NCI-H446 (cell line): ENCODE measurements at places on chromosomes 3 and 15.

DNA sequence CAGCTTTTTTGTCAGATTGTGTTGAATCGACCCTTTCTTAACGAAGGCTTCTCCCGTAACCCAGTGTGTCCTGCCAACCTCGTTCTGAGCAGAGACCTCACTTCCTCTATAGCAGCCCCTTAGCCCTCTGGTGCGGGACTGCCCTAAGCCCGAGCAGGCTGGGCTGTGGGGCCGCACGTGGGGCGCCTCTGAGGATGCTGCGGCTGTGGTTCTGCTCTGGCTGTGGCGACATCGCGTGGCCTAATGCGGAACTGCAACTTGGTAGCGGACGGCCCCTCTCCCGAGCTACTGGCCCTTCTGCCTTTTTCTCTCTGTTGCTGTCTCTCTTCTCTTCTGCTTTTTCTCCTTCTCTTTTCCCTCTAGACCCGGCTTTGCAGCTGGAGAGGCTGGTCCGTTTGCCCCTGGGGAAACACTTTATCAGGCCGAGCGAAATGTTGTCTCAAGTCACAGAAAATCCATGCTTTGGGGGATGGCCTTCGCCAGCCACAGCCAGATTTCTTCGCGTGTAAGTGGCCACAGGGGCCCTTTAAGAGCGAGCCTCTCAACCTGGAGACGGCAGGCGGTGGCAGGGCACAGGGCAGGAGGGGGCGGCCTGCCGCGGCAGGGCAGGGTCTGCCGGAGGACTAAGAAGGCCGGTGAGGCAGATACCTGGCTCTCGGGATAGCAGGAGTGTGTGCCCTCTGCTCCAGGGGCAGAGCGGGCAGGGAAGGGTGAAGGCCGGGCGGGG, 19.4 kb upstream of the KIF23 start:
- DNase-seq = peak; percentile 37

GRCh38 chr15:51692154-51692553, 10.9 kb downstream of the SCG3 start:
- no peak for DNase-seq

DNA sequence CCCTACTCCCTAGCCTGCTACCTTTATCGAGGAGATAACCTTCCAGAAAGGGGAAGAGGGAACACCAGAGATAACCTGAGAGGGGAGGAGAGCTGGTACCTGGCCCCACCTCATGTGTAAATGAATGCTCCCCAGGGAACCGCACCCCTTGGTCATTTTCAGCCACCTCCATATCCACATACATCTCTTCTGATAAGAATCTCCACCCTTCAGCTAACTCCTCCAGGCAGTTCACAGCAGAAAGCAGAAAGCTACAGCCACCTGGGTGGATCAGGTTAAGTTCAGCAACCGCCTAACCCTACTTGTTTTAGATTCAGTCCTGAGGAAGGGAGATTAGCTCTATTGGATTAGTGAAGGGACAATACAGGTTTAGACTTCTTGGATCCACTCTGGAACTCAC, 38.0 kb upstream of the TIMP4 start:
- DNase-seq = no peak

- DNase-seq = no peak
Observed at GRCh38 chr3:73070675-73071575, 9.5 kb downstream of the EBLN2 start.

- no peak for DNase-seq
Observed at GRCh38 chr3:3633761-3634160, 165.5 kb upstream of the LRRN1 start.

GRCh38 chr3:159144891-159145290, 343.0 kb downstream of the MFSD1 start:
- no peak for DNase-seq

GRCh38 chr3:169278092-169278491, 385.4 kb downstream of the MECOM start:
- DNase-seq = no peak

GRCh38 chr15:90205886-90206285, 4.8 kb downstream of the SEMA4B start:
- DNase-seq = no peak

GRCh38 chr15:38589502-38589901, 24.9 kb upstream of the RASGRP1 start:
- no peak for DNase-seq

- no peak for DNase-seq
Observed at GRCh38 chr3:73623346-73623745, 1.4 kb downstream of the PDZRN3 start.

GRCh38 chr3:134163096-134163495, 87.6 kb downstream of the RYK start:
- no peak for DNase-seq

GRCh38 chr15:71713191-71713809, 97.1 kb upstream of the NR2E3 start:
- no peak for DNase-seq

GRCh38 chr3:194875581-194876402, 190.1 kb downstream of the FAM43A start:
- no peak for DNase-seq

DNA sequence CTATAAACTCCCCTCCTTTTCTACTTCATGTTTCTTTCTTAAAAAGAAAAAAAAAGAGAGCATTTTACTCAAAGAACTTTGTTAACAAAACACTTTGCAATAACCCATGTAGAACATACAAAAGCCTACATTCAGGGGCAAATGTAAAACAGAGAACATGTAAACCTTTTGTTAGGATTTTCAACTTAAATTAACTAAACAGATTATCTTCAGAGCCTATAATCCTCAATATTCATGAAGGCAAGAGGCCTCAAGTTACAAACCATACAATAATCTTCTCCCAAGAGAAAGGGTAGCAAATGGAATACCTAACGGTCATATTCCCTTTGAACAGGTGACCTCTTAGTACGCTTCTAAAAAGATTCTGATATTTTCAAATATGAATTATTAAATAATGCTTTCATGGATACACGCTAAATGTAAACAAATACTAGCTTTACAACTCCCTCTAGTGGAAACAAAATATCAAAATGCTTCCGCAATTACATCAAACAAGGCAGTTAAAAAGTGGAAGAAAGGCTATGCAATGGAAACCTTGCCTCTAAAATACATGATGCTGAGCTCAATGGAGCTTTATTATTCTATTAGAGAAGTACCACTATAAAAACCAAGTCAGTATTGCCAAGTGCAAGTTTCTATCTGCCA, 9.9 kb downstream of the CEP152 start:
- peak; percentile 14 for DNase-seq

DNA sequence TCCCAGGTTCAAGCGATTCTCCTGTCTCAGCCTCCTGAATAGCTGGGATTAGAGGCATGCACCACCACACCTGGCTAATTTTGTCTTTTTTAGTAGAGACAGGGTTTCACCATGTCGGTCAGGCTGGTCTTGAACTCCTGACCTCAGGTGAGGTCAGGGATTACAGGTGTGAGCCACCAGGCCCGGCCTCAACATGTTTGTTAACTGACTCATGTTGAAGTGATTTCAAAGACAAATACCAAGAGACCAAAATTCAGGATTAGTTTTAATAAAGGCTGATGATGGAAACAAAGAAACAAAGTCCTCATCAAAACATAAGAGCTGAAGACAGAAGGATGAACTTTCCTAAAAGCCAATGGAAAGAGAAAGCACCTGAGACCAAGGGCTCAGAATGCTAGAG, 36.5 kb downstream of the SLC12A6 start:
- no peak for DNase-seq

DNA sequence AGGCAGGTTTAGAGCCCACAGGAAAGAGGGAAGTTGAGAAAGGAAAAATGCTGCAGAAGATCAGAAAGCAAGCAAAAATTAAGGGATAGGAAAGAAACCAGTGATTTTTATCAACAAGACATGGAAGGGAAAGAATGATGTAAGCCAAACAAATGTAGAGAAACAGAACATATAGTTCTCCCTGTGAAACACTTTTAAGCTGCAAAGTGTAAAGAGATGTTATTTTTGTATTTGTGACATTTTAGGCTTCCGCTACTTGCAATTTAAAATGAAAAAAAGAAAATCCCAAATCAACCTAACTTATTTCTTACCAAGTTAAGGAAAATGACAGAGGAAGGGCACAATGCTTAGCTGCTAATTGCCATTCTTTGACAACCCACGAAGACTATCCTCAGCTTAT, 111.6 kb downstream of the PDCD6IP start:
- no peak for DNase-seq

- no peak for DNase-seq
Observed at GRCh38 chr3:180808823-180809575, 103.5 kb upstream of the FXR1 start.

- DNase-seq = no peak
Observed at GRCh38 chr3:109831403-109831802, 494.1 kb upstream of the DPPA4 start.

DNA sequence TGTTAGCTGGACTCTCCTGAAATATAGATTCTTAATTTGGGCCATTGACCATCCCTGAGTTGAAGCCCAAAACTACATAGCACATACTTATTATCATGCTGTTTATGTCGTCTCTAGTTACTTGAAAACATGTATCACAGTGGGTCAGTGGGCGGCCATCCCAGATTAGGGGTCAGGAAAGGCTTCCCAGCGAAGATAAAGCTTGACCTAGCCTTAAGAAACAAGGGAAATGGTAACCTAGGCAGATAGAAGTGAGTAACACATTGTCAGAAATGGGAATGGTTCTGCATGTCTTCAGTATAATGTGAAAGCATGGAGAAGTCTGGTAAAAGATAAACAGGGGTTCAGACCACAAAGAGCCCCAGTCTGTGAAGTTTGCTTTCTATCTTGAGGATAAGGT, 124.7 kb downstream of the C3orf70 start:
- no peak for DNase-seq

- no peak for DNase-seq
Observed at GRCh38 chr15:81959196-81959595, 86.6 kb downstream of the MEX3B start.

- DNase-seq = no peak
Observed at GRCh38 chr3:48464713-48465221, 18.2 kb downstream of the ATRIP start.

DNA sequence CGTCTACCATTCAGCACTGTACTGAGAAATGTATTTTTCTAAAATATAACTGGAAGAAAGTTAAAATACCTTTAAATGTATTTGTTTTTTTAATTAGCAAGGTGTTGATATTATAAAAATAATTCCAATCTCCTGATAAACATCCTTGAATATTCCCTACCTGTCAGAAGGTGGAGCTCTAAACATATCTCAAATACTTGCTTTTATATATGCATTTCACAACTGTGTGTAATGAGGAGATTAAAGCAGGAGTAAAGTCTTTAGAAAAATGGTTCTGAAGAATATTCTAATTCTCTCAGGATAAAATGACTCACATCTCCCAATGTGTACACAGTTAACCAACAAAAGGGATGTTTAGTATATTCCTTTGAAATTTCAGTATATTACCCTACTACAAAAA, 422.7 kb downstream of the PLCL2 start:
- DNase-seq = no peak

DNA sequence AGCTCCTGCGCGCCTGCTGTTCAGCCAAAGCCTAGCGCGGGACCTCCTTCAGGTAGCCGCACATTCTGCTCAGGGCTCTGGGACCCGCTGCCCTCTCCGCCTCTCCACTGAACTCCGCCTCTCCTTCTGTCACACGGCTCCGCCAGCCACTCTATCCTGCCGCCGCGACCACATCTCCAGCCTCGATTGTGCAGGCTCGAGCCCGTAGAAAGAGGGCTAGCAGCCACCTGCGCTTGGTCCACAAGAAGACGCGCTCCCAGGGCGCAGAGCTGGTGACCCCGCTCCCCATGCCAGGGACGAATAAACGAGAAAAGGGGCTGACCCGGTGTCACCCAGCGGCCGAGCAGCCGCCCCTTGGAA, 1.1 kb upstream of the VIPR1 start:
- DNase-seq = no peak

DNA sequence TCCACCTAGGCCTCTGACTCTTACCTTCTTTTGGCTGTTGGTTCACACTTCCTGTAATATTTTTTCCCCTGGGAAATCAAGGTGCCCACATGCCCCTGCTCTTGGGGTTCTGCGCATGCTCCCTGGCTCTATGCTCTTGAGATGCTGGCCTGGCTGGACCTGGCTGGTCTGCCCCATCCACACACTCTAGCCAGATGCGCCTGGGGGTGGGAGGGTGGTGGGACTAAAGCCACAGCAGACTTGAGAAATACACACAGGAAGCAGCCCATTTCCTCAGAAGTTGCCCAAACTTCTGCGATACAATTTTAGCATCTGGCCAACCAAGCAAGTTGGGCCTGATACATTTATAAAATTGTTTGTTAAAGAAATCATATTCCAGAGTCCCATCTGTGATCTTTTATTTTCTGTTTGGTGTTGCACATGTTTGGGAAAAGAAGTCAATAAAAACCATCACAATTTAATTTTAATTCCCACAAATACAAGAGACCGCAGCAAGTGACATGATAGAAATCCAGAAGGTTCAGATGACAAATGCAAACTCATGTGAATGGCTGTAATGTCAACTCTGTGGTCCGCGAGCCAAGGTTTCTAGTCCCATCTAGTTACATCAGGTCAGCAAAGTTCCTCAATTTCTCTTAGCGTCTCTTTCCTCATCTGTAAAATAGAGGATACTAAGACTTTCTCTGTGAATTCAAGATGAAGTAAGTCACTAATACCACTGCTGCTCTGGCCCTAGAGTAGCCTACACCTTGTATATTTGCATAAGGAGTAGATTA, 55.9 kb upstream of the MEF2A start:
- no peak for DNase-seq

GRCh38 chr3:194632809-194633348, 340 bp downstream of the TMEM44 start:
- DNase-seq = peak; percentile 41

- DNase-seq = no peak
Observed at GRCh38 chr3:12961007-12961696, 112.1 kb downstream of the IQSEC1 start.

DNA sequence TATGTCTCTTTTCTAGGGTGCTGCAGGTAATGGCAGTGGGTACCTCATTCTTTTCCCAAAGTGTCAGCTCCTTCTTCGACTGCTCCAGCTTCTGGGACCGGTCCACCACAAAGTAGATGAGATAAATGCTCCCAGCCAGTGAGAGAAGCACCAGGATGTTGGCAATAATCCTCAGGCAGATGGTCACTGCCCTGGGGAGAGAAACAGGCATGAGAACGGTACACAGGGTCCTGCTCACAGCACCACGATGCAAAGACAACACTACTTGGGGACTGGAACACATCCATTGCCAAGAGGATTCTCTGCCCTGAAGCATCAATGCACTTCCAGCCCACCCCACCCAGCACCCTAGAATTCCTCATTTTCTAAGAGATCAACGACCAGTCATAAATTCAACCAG, 22.4 kb downstream of the TMC3 start:
- peak; percentile 59 for DNase-seq

DNA sequence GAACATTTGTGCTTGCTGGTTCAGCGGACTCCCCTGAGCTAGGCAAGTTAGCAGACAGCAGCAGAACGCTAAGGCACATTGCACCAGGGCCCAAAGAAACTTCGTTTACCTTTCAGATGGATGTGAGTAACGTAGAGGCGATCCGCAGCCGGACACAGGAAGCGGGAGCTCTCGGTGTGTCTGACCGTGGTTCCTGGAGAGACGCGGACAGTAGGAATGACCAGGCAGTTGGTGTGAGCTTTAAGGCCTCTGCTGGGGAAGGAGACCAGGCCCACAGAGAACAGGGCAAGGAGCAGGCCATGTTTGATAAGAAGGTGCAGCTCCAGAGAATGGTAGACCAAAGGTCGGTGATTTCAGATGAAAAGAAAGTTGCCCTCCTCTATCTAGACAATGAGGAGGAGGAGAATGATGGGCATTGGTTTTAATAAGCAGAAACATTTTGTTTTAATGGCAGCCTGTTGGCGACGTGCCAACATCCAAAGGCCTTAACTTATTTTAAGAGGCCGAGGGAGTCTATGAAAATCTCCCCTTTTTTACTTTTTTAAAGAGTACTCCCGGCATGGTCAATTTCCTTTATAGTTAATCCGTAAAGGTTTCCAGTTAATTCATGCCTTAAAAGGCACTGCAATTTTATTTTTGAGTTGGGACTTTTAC, 27.9 kb downstream of the SYNM start:
- no peak for DNase-seq

- DNase-seq = no peak
Observed at GRCh38 chr3:10300087-10300486, 7.3 kb upstream of the GHRL start.
